ENCODE measurements at places on chromosomes 5 and 9.

GRCh38 chr5:6048746-6049145 is 329.6 kb downstream of the MED10 start:
- DNase-seq: no peak

DNA sequence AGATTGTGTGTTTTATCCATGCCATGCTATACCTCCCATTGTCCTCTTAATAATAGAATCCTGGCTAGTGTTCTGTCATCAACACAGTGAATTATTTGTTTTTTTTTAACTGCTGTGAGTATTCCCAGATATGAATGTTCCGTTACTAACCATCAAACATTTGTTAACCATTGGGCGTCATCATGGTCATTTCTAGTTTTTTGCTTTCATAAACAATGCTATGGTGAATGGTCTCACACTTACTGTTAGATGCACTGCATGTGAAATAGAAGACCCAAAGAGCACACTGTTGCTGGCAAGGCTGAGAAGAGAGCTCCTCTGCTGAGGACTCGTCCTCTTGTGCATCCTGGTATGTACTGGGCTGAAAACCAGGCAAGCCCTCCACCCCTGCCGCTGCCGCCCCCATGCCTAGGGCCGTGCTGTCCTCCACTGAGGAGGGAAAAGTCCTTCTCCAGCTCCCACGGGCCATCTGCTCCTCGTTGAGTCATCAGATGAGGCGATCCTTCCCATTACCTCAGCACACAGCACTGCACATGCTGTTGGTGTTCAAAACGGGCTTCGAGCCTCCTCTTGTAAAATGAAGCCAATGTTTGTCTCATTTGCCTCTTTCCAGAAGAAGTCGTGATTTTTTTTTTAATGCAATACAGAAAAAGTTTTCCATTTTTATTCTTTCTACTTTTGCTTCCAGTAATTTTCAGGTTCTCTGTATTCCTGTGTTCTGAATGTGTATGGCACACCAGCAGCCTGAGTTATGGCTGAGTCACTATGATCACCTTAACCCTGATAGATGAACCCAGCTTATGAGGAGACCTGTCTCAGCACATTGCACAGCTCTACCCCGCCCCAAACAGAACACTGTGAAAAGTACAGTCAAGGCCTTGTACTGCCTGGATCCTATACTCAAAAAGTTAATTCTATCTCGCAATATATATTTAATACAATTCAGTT is 219.0 kb downstream of the AOPEP start:
- no peak for DNase-seq

- DNase-seq: no peak
Observed at GRCh38 chr5:123746683-123747360, 234.8 kb downstream of the CSNK1G3 start.

DNA sequence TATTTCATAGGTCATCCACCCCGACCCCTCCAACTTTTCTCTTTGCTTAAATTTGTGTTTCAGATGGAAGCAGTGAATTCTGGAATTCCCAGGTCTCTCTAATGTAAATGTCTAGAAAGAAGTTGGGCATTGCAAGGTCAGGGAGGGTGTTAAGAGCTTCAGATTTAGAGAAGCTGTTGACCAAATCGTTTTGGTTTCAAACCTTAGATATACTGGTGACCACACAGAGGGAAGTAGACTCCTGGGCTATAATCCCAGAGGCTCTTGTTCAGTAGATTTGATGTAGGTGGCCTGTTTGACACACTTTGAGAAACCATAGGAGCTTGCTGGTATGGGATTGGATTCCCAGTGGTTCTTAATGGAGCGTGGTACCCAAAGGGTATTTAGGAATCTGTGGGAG is 137.3 kb upstream of the KLF9 start:
- DNase-seq: no peak

DNA sequence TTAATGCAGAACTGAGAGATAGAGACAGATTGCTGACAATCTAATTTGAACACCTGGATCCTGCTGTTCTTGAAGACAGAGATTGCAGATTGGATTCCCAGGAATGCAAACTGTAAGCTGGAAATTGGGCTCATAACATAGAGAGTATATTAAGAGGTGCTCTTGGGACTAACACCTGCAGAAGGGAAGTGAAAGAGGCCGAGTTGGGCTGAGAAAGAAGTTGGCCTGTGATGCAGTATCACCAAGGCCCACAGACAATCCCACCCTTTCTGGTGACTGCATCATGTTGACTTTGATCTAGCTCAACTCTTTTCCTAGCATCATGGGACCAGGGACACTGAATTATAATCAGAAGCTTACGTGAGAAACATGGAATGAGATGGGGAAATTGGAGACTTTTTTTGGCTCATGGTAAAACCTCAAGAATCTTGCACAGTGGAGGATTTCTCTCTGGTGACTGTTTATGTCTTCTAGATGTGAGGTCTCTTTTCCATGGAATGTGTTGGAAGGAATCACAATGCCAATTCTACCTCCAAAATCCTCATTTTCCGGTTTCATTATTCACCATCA is 36.5 kb upstream of the NUDT12 start:
- DNase-seq: no peak
